Foreskin fibroblast (primary cell): ENCODE measurements at places on chromosomes 1 and 21.

GRCh38 chr1:12159816-12160215 is 7.0 kb upstream of the TNFRSF1B start:
- no peak for DNase-seq

DNA sequence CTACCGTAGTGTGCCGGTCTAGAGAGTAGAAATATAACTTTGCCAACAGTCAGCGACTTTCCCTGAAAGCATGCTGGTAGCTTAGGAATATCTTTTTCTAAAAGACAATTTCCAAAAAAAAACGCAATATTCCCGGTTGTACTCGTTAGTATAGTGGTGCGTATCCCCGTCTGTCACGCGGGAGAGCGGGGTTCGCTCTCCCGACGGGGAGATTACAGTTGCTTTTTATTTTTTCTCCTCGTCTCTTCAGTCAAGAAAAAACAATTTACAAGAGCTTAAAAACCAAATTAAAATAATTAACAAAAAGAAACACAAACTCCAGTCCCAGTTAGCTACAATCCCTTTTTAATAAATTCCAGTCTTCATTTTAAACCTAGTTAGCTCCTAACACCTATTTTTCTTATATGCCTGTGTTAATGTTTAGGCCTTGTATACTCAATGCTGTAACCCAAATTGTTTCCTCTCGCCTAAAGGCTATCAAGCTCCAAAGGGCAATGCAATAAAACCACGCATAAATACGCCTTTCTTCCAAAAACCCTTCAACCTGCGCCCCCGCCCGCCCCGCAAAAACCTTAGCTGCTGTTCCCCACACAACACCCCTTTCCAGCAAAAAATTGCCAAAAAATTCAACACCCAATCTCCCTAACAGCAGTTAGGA is 7.8 kb downstream of the HSPA6 start:
- no peak for DNase-seq

DNA sequence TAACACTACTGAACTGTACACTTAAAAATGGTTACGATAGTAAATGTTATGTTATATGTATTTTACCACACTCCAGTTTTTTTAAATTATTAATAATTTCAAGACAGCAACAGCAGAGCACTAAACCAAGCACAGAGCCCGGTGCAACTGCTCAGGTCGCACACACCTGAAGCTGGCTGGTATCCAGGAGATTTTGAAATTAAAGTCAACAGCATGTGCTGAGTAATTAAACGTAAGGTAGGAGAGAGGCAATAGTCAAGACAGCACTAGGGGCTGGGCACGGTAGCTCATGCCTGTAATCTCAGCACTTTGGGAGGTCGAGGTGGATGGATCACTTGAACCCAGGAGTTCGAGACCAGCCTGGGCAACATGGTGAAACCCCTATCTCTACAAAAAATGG is 35.1 kb upstream of the SLC30A10 start:
- DNase-seq = no peak

DNA sequence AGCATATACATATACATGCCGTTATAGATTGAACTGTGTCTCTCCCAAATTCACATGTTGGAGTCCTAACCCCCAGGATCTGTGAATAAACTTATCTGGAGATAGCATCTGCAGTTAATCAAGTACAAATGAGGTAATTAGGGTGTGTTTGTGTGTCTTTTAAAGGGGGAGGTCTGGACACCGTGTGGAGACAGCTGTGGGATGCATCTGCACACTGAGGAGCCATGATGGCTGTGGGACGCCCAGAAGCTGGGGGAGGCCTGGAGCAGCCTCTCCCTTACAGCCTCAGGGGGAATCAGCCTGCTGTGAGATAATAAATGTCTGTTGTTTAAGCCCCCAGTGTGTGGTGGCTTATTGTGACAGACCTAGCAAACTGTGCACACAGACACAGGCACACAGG is 51.8 kb upstream of the COL18A1 start:
- no peak for DNase-seq

GRCh38 chr1:90262791-90263190 is 267.9 kb downstream of the ZNF326 start:
- no peak for DNase-seq

DNA sequence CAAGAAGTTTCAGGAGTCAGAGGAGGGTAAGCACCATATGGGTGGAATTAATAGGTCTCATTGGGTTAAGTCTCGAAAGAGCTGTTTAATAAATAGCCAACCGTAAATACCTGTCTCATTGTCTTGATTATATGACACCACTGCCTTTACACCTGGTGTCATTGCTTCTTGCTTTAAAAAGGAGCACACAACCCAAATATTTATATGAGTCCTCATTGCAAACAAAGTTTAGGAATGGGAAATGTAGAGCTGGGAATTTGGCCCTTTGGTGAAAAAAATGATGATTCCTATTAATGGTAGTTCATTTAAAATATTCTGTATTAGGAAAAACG is 2.1 kb downstream of the BACH1 start:
- DNase-seq = no peak

- peak; percentile 85 for DNase-seq
Measured at GRCh38 chr1:244450597-244451538, 841 bp downstream of the ADSS2 start.

- no peak for DNase-seq
Measured at GRCh38 chr1:17319561-17320350, 11.8 kb downstream of the PADI4 start.

DNA sequence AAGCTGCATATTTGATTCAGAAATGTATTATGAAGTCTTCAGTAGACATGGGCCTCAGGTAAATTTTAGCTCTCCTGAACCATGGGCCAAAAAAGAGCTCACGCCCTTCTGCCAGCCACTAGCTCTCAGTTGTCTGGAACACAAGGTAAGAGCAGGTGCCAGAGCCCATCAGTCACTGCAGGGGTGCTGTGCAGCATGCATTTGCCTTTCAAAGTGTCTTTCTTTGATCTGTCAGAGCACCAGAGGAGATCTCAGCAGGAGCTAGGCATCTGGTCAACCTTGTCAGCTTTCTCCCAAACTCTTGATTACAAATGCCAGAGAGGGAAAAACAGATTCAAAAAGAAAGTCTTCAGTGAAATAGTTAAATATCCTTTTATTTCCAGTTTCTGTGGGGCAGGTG is 332.3 kb downstream of the COL11A1 start:
- no peak for DNase-seq

DNA sequence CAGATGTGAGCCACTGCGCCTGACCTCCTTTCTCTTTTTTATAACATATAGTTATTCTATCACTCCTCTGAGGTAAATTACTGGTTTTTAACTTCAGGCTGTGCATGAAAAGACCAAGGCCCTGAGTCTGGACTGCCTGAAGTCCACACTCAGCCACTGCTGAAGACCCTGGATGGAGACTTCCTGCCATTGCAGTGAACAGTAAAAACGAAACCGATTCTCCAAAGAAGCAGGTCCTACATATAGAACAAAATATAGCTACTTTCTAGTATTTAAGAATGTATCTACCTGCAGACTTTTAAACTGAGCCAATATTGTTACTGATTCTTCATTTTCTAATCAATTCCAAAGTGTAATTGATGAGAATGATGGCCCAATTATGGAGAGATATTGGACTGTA is 232.8 kb downstream of the CHRM3 start:
- no peak for DNase-seq

DNA sequence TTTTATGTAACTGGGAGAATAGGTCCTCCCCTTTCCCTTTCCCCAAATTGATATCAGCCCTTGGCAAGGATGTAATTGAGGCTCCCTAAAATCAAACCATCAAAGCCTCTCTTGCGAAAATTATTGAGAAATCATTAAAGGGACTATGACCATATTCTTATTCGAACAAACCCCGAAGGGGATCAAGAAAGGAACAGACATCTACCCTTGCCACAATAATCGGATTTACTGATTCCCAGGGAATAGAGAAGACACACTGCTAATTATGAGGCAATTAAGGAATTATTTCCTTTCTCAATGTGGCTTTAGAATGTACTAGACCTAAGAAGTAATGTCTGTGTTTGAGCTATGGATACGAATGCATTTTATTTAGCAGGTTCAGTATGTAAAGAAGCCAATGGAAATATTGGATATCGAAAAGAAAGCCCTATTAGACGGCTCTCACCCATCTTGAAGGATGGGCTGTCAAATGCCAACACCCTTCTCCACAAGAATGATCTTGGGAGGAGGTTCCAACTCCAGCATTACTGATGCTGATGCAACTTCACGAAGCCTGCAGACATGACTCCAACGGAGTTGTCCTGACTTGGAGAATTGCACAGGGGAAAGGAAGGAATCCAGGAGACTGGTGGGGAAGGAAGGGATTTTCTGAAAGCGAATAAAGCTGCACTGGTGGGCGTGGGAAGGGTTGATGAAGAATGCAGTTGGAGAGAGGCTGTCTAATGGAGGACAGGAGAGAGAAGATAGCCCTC is 11.6 kb upstream of the PTPRF start:
- no peak for DNase-seq

GRCh38 chr1:227735539-227736285 is 477 bp downstream of the SNAP47 start:
- DNase-seq = no peak

- DNase-seq = no peak
Measured at GRCh38 chr1:167713330-167714081, 8.3 kb upstream of the MPZL1 start.

DNA sequence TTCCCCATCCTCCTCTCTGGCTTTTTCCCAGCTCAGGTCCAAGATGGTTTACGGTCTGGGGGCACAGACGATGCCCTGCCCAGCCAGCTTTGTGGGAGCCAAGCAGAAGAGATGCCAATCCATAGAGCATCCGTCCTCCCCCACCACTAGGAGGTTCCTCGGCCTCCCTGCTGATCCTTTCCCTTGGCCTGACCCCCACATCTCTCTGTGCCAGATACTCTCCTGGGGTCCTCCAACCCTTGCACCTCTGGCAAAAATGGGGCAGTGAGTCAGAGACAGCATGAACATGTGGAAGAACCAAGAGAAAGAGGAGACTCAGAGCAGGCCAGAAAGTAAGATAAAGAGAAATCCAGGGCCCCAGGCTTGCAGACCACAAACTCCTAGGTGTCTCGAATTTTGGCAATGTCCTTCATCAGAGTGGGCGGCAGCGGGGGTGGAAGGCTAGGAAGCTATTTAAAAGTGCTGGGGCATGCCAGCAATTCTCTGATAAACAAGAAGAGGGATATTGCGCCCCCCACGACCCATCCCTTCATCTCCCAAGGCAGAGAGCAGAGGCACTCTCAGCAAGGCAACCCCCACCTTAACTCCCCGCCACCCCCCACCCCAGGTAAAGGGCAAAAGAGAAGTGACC is 11.4 kb downstream of the BLACAT1 start:
- no peak for DNase-seq

- peak; percentile 98 for DNase-seq
Measured at GRCh38 chr1:197146101-197147095, at the start of gene ASPM. Gene ASPM (minus strand): TSS chr1:197146669. CDS start chr1:197146437, 232 bp downstream.

GRCh38 chr1:10324627-10325026 is 74.2 kb upstream of the PGD start:
- no peak for DNase-seq

DNA sequence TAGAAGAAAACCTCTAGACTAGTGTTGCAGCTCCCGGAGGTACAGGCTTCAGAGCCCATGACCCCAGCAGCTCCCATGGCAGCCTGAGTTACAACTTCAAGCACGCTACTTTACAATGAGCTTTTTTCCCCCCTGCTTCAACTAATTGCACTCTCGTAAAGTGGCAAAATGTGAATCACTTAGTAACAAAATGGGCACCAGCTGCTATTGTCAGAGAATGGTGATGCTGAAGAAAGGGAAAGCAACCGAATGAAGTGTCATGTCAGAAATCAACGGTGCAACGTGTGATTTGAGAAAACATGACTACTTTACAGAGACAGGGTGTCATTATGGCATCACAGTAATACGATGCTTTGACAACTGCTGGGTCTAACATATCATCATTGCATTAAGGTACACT is 40.5 kb downstream of the ESRRG start:
- no peak for DNase-seq

- no peak for DNase-seq
Measured at GRCh38 chr1:107048241-107048640, 8.2 kb upstream of the PRMT6 start.

- DNase-seq = no peak
Measured at GRCh38 chr1:171902527-171902926, 61.2 kb downstream of the DNM3 start.

- DNase-seq = peak; percentile 80
Measured at GRCh38 chr21:42113926-42114409, 42.9 kb downstream of the UMODL1 start.

- no peak for DNase-seq
Measured at GRCh38 chr1:230970432-230970831, 8.2 kb downstream of the TTC13 start.

DNA sequence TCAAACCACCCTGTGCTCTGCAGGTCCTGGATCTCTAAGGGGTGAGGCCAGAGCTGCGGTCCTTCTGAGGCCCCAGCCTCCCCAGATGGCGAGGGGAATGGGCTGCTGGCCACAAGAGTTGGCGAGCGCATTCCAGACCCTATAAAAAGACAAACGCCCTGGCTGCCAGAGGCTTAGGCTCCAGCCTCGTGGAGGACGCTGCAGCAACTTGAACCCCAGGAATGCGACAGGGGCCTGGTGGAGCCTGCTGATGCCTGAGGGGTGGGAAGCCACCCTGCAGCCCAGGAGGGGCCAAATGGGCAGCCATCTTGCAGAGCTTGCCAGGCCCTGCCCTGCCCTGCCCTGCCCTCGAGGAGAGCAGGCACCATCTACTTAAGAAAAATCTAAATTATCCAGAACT is 8.6 kb downstream of the CACNA1S start:
- DNase-seq = no peak

DNA sequence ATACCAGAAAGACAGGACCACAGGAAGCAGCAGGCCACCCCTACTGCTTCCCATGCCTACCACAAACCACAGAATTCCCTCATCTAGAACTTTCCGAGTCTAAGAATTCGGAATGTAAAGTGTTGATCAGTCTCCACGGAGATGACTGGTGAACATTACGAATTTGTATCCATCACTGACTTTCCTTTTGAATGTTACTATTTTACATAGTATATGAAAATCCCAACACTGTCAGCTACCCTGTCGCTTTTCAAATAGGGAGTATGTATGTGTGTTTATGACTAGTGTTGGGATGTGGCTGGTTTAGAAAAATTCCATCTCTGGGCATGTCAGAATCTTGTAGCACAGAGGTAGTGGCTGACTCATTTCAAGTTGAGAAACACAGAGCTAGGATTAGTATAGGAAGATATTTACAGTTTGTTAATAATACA is 118.2 kb downstream of the COQ8A start:
- peak; percentile 75 for DNase-seq

DNA sequence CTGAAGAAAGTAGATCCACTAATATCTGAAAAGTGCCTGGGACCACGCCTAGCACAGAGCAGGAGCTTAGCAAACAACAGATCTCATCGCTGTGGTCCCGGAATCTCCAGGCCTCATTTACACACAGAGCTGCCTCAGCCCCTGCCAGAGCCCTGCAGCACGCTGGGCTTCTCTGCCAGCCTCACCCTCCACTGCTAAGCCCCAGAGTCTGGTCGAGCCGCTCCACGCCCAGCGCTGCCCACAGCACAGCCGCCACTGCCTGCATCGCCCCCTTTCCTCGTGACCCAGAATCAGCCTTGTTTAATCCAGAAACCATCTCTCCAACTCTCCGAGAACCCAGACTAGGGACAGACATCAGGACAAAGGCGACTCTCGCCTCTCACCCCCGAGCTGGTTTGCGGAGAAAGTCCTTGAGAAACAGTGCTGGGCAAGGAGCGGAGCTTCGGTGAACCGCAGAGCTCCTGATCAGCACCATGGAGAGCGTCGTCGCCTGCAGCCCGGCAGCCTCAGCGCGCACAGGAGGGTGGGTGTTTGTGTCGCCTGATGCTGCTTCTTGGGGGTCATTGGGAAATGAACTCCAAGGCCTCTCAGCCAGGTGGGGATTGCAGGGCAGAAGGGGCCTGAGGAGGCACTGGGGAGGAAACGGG is 145.1 kb downstream of the NPHP4 start:
- peak; percentile 49 for DNase-seq

GRCh38 chr1:236837115-236837514 is 42.0 kb downstream of the MTR start:
- no peak for DNase-seq
